Ovary (tissue), 10 donors: ENCODE measurements at places on chromosomes 6 and 20. TPM values are rescaled to one million over a fixed set of nuclear protein-coding genes. Genes with fewer than 3 reads are reported as not detected.

DNA sequence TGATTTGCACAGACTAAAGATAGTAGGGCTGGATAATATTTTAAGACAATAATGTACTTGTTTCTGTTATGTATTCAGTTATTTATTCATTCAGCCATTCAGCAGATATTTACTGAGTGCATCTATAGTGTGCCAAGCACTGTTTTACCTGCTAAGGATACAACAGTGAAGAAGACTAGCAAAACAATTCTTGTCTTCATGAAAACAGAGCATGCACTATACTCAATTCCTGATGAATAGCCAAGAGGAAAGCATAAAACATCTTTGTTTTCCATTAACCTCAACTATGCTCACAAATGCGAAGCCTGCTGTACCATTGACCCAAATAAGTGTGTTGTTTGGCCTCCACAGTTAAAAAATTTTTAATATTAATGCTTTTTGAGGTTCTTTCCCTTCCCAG lies 436.7 kb downstream of the BCKDHB start:
- DNase-seq = no peak
- no peak overlapping the region for H3K27ac ChIP-seq
- no peaks in the 10 kb centered on the region for H3K4me1 ChIP-seq
- no peak overlapping the region for H3K4me3 ChIP-seq

The NECAB3 gene
- total RNA-seq = 156 TPM

GRCh38 chr6:83708970-83709747 lies at the start of gene SNAP91:
SNAP91 (minus strand) TSS chr6:83709101; CDS start chr6:83707927, 1,174 bp downstream.
- peak; percentile 33 for DNase-seq
- H3K4me1 ChIP-seq = peaks cover 7% of the 10 kb centered on the region
- no peaks in the 10 kb centered on the region for H3K36me3 ChIP-seq
- no peaks in the 10 kb centered on the region for H3K27me3 ChIP-seq
- no peak within 1 kb of the TSS for H3K27ac ChIP-seq
- peak within 1 kb of the TSS; percentile 32 for H3K4me3 ChIP-seq

The SLC35B2 gene
- total RNA-seq = 33.3 TPM

DNA sequence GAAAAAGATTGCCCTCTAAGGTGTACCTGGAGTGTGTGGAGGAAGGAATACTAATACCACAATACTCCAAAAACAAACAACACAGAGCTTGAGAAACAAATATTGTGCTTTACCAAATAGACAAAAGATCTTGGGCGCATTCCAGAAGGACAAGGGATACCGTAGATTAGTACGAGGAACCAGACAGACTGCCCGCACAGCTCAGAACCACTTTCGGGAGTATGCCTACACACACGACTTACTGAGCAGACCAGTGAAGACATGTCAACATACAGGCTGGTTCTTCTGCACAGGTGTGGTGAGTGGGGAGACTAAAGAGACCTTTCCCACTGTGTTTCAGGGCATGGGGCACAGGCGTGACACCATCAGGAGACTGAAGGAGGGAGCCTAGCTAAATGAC lies 15.8 kb upstream of the FOXQ1 start:
- H3K27ac ChIP-seq = no peak overlapping the region
- no peaks in the 10 kb centered on the region for H3K36me3 ChIP-seq
- no peaks in the 10 kb centered on the region for H3K4me1 ChIP-seq
- DNase-seq = no peak
- H3K4me3 ChIP-seq = no peak overlapping the region

The ULBP2 gene
- total RNA-seq = not detected

GRCh38 chr6:111837641-111838500 lies 35.4 kb downstream of the FYN start:
- no peak overlapping the region for H3K4me3 ChIP-seq
- H3K27ac ChIP-seq = no peak overlapping the region
- H3K4me1 ChIP-seq = peaks cover 11% of the 10 kb centered on the region
- no peak for DNase-seq
- H3K27me3 ChIP-seq = no peaks in the 10 kb centered on the region
- no peaks in the 10 kb centered on the region for H3K36me3 ChIP-seq

The ADGRB3 gene
- 0.72 TPM for total RNA-seq

The PGC gene
- total RNA-seq = not detected

The ENTPD6 gene
- 40.0 TPM for total RNA-seq

DNA sequence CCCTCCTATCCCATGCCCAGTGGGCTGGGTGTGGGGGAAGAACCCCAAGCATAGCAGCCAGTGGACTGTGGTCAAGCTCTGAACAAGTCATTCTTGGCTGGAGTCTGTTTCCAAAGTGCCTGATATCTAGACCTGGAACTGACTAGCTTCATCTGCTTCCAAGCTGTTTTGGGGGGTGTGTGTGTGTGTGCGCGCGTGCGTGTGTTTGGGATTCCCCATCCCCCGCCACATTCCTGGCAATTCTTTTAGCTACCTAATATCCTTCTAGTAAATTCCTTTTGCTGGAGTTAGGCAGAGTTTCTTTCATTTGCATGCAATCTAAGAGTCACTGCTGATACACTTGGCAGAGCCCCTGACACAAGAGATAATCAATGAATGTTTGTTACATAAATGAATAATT lies 7.8 kb downstream of the PAK5 start:
- H3K4me1 ChIP-seq = no peaks in the 10 kb centered on the region
- H3K36me3 ChIP-seq = no peaks in the 10 kb centered on the region
- DNase-seq = no peak
- no peak overlapping the region for H3K4me3 ChIP-seq
- no peaks in the 10 kb centered on the region for H3K27me3 ChIP-seq

DNA sequence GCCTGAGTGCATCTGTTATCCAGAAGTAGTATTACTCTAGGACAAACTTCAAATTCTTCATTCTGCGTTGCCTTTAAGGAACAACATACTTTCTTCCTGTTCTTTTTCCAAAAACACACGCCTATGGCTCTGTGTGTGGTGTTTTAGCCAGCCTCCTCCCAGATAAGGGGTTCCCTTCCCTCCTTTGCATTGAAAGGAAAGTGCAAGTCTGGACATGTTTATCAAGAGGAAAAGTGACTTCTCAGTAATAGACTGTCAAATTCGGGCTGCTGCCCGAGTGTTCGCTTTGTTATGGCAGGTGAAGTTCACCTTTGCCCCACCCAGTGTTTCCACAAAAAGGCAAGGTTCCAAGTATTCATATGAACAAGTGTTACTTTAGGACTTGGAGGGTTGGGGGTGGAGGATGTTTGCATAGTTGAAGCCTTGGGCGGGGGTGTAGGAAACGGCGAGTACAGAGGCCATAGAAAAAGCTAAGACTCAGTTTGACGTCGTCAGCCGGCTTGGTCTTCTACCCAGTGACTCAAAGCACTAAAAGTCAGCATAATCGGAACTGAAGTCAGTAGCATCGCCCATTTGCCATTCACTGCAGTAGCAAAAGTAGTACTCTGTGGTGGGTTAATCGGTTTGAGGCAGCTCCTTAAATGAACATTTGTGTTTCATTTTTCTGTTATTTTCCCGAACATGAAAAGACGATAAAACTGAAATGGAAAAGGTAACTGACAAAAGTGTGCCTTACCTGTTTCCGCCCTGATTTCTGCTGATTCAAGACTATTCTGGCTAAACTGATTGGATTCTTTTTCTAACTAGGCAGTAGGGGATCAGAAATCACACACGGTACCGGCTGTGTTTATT lies 12.5 kb downstream of the PRDM1 start:
- DNase-seq = no peak
- no peaks in the 10 kb centered on the region for H3K36me3 ChIP-seq
- no peaks in the 10 kb centered on the region for H3K27me3 ChIP-seq
- peak overlapping the region; percentile 56 for H3K27ac ChIP-seq
- peak overlapping the region; percentile 19 for H3K4me3 ChIP-seq

GRCh38 chr6:43677759-43678158 lies 9.8 kb downstream of the MRPS18A start:
- H3K36me3 ChIP-seq = no peaks in the 10 kb centered on the region
- H3K4me3 ChIP-seq = no peak overlapping the region

- no peaks in the 10 kb centered on the region for H3K36me3 ChIP-seq
- H3K27me3 ChIP-seq = no peaks in the 10 kb centered on the region
- DNase-seq = no peak
- H3K4me3 ChIP-seq = no peak overlapping the region
- no peaks in the 10 kb centered on the region for H3K4me1 ChIP-seq
These were observed 13.0 kb downstream of the TBC1D32 start for GRCh38 chr6:121321282-121321681.

The VWA7 gene
- total RNA-seq = 0.48 TPM

The OR2H1 gene
- total RNA-seq = not detected

- no peak for DNase-seq
- H3K4me3 ChIP-seq = no peak overlapping the region
- no peak overlapping the region for H3K27ac ChIP-seq
- H3K27me3 ChIP-seq = no peaks in the 10 kb centered on the region
- no peaks in the 10 kb centered on the region for H3K36me3 ChIP-seq
- no peaks in the 10 kb centered on the region for H3K4me1 ChIP-seq
These were observed 9.8 kb downstream of the GPR31 start for GRCh38 chr6:167148021-167148420.

DNA sequence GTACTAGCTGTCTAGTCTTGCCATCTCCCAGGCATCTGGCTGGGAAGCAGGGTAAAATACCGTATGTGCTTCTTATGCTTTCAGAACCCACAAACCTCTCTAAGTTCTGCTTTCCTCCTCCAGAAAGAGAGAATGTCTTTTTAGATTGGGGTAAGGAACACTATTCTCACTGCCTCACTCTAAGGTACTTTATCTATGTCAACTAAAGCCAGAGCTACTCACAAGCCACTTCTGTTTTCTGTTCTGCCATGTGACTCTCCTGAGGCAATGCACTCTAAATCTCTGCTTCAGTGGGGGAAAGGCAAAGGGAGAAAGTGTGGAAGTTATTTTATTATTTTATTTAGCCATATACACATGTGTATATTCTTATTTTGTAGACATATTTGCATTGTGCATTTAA lies 15.6 kb downstream of the MEP1A start:
- no peak overlapping the region for H3K4me3 ChIP-seq
- no peaks in the 10 kb centered on the region for H3K27me3 ChIP-seq
- H3K36me3 ChIP-seq = no peaks in the 10 kb centered on the region
- no peaks in the 10 kb centered on the region for H3K4me1 ChIP-seq
- no peak overlapping the region for H3K27ac ChIP-seq
- no peak for DNase-seq

- no peak overlapping the region for H3K27ac ChIP-seq
- no peak overlapping the region for H3K4me3 ChIP-seq
- H3K36me3 ChIP-seq = no peaks in the 10 kb centered on the region
- H3K4me1 ChIP-seq = peaks cover 4% of the 10 kb centered on the region
- no peaks in the 10 kb centered on the region for H3K27me3 ChIP-seq
These were observed 285.2 kb downstream of the FOXC1 start for GRCh38 chr6:1894954-1895353.
